ENCODE measurements at places on chromosomes 2 and 18. TPM values are rescaled to one million over a fixed set of nuclear protein-coding genes. Genes with fewer than 3 reads are reported as not detected.

Gene AQP12B
- not detected for total RNA-seq

DNA sequence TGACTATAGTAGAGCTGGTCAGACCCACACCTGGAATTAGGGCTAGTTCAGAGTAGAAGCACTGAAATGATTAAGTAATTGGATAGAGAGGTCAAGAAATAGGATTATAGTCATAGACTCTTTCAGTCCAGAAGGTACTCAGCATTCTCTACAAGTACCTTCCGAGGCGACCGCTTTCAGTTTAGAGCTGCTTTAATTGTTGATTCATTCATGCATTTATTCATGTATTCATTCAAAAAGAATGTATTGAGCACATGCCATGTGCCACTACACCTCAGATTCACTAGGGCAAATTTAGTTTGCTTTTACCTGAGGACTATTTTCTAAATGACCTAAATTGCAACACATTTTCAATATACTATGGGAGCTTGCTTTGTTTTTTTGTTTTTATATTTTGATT is 48.7 kb downstream of the CRIM1 start:
- no peaks in the 10 kb centered on the region for H3K27me3 ChIP-seq
- H3K27ac ChIP-seq: no peak overlapping the region
- H3K36me3 ChIP-seq: no peaks in the 10 kb centered on the region
- no peak overlapping the region for H3K4me3 ChIP-seq
- H3K4me1 ChIP-seq: peaks cover 17% of the 10 kb centered on the region

- H3K27ac ChIP-seq: no peak overlapping the region
- no peaks in the 10 kb centered on the region for H3K27me3 ChIP-seq
- H3K4me3 ChIP-seq: no peak overlapping the region
- no peaks in the 10 kb centered on the region for H3K36me3 ChIP-seq
These were observed 21.0 kb downstream of the C18orf63 start for GRCh38 chr18:74336656-74337055.

DNA sequence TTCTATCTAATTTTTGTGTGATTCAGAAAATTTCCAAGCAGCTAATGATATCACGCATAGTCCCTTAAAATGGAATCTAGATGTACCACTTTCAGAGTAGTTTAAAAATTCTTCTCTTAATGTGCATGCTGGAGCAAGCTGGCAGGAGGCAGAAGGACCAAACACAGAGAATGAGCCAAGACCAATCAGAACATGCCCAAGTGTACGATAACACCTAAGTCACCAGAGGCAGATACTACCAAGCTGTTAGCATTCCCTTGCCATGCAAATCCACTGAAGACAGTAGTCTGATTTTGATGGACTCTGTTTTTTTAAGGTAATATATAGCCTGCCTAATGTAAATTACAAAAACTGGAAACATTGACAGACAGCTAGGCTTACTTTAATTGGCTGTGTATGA is 109.3 kb downstream of the DNAH7 start:
- no peak overlapping the region for H3K27ac ChIP-seq
- no peak for DNase-seq
- no peak overlapping the region for H3K4me3 ChIP-seq
- H3K4me1 ChIP-seq: no peaks in the 10 kb centered on the region
- H3K27me3 ChIP-seq: no peaks in the 10 kb centered on the region
- no peaks in the 10 kb centered on the region for H3K36me3 ChIP-seq

DNA sequence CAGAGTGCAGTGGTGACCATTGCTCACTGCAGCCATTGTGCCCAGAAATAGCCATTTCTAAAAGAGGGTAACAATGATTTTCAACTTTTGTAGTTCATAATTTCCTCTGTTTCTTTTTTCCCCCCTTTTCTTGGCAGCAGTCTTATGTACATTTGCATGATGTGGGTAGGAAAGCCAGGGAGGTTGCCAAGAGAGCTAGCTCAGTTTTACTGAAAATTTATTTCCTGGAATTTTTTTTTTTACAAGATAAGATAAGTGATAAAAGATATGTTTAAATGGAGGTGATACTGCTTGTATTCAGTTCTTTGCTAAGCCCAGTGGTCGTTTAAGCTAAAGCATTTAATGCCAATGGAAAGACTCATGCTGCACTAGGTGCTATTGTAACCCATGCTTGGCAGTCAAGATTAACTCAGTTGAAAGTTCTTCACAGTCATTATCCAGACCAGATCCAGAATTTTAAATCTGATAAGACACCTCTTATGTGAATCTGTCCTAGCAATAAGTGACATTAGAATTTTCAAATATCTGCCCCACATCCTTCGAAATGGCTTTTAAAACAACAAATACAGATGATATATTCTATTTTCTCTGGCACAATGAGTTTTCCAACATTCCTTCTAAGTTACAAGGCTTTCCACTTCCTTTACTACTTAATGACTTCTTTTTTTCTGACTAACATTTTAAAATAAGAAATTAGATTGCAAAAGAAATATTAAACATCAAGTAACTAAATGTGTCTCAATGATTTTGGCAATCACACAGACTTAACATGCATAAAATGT is 4.4 kb upstream of the ATP8B1 start:
- no peak overlapping the region for H3K4me3 ChIP-seq
- no peak for DNase-seq
- H3K27me3 ChIP-seq: no peaks in the 10 kb centered on the region
- H3K36me3 ChIP-seq: no peaks in the 10 kb centered on the region
- H3K4me1 ChIP-seq: peaks cover 10% of the 10 kb centered on the region

Data from B cell (primary cell).